Lower lobe of right lung (tissue), 2 donors: ENCODE measurements at places on chromosomes 2 and 18.

DNA sequence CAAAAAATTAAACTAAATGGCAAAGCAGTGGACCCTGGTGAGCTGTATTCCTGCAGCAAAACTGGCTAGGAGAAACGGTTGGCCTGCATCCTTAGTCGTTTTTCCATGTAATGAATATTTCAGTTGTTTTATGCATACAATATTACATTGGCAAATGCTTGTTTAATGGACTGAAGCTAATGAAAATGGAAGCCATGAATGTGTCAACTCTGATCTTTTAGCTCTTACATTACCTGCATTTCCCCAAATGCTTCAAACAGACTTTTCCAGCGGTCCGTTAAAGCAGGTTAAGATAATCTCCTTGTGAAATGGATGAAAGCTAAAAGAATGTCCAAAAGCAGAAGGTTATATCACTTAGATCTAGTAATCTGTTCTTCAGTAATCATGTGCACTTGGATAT, 686.3 kb upstream of the SETBP1 start:
- DNase-seq: no peak

DNA sequence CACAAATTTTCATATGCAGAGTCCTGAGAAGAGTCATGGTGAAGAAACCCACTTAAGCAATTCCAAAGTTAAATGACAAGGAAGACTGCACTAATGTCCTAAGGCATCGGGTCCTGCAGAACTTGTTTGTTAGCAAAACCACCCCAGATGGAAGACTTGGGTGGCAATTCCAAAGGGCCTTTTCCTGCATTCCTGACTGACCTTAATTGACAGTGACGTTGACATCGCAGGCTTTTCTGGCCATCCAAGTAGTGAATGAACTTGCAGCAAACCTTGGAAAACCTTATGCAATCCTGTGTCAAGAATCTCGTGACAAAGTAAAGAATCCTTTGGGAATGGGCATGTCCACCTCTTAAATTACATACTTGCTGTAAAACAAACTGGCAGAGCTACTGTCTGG, 112.5 kb upstream of the SH3BP4 start:
- no peak for DNase-seq

DNA sequence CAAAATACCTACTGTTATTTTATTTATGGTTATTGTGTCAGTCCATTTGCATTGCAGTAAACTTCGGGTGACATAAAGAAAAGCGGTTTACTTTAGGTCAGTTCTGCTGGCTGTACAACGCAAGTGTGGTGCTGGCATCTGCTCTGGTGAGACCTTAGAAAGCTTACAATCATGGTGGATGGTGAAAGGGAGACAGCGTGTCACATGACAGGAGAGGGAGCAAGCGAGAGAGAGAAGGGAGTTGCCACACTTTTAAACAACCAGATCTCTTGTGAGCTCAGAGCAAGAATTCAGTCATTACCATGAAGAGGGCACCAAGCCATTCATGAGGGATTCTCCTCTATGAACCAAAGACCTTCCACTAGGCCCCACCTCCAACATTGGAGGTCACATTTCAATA, 2.0 kb upstream of the FAM171B start:
- DNase-seq: no peak

- no peak for DNase-seq
Observed at GRCh38 chr18:45085916-45086624, 405.4 kb downstream of the SETBP1 start.

GRCh38 chr2:160984426-160985077, 175.7 kb upstream of the TANK start:
- DNase-seq: no peak

GRCh38 chr18:8142932-8143331, 466.3 kb upstream of the RAB12 start:
- no peak for DNase-seq

DNA sequence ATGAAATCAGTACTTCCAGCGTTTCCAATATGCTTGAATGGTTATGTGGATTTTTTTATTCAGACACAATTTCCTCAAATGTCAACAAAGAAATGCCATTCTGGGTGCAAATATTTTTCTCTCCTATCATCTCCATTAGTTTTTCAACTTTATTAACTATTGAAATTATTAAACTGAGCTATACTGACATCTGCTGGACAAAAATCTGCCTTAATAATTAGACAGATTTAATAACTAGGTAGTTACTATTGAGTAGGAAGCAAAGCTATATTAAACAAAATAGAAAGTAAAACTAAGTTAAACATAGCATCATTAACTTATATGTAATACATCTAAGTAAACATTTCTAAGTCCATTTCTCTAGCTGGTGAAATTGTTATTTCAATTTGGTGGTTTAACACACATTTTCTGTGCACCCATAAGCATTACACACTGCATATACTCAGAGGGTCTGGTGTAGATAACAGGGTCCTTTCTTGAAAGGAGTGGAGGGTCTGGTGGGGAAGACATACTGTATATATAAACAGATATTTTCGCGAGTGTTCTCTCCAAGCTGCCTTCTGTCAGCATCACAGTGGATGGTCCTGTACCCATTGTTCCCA, 77.0 kb downstream of the LANCL1 start:
- no peak for DNase-seq

- DNase-seq: no peak
Observed at GRCh38 chr2:12326449-12327190, 390.1 kb upstream of the TRIB2 start.

DNA sequence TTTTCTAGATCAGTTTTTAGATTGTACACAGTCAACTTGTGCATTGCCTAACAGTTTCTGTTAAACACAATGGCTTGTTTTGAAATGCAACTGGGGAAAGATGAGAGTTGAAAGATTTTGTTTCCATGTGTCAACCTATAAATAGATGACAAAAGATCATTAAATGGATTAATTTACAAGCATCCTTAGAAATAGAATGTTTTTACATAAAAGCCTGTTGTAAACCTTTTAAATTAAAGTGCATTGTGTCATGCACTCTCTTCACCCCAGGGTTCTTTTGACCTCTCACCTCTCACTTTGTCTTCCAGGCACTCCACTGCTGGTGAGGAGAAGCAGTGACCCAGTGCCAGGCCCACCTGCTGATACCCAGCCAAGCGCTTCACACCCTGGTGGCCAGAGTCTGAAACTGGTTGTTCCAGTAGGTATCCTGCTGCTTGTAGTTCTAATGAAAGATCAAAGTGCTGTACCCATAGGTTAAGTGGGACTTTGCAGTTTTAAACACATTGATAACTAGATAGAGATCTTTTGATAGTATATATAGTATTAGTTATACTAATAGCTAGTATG, 502.1 kb downstream of the PARD3B start:
- DNase-seq: no peak

- no peak for DNase-seq
Observed at GRCh38 chr2:114010001-114010400, 120.1 kb downstream of the ACTR3 start.

- no peak for DNase-seq
Observed at GRCh38 chr2:112540906-112541305, 1.4 kb upstream of the POLR1B start.

- DNase-seq: no peak
Observed at GRCh38 chr2:165431014-165431413, 38.5 kb upstream of the CSRNP3 start.

GRCh38 chr18:52936931-52937330, 596.9 kb downstream of the DCC start:
- DNase-seq: no peak

- no peak for DNase-seq
Observed at GRCh38 chr2:132615329-132616085, 54.5 kb downstream of the LYPD1 start.

DNA sequence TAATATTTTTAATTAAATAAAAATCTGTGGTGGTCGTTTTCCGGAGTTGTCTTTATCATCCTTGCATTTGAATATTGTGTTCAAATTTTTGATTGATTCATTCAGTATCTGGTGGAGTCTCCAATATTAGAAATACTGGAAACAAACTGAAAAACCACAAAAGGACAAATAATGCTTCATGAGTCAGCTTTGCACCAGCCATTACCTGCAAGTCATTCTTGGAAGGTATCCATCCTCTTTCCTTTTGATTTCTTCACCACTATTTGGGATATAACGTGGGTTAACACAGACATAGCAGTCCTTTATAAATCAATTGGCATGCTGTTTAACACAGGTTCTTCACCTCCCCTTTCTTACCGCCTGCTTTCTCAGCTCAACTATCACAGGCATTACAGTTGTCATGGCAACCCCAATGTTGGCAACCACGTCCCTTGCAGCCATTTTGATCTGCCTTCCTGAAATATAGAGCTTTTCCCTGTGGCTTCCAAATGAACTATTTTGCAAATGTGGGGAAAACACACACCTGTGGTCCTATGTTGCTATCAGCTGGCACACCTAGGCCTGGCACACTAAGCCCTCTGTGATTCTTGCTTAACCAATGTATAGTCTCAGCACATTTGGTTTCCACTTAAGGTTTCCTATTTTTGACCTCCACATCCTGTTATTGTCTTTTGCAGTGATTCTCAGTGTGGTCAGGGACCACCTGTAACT, 6.5 kb downstream of the CTLA4 start:
- no peak for DNase-seq

DNA sequence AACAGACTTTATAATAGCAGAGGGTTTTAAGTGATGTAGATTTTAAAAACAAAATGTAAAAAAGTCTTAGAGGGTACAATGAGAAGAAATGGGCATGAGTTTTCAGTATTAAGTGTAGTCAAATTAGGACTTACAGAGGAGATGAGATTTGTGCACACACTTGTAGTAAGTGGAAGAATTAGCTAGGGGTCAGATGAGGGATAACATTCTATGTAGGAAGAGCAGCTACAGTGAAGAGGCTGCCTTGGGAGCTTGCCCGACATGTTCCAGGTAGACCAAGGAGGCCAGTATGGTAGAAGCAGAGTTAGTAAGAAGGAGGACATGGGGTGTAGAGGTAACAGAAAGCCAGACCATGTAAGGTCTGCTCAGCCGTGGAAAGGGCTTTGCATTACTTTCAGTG, 189.2 kb upstream of the DSEL start:
- DNase-seq: no peak

DNA sequence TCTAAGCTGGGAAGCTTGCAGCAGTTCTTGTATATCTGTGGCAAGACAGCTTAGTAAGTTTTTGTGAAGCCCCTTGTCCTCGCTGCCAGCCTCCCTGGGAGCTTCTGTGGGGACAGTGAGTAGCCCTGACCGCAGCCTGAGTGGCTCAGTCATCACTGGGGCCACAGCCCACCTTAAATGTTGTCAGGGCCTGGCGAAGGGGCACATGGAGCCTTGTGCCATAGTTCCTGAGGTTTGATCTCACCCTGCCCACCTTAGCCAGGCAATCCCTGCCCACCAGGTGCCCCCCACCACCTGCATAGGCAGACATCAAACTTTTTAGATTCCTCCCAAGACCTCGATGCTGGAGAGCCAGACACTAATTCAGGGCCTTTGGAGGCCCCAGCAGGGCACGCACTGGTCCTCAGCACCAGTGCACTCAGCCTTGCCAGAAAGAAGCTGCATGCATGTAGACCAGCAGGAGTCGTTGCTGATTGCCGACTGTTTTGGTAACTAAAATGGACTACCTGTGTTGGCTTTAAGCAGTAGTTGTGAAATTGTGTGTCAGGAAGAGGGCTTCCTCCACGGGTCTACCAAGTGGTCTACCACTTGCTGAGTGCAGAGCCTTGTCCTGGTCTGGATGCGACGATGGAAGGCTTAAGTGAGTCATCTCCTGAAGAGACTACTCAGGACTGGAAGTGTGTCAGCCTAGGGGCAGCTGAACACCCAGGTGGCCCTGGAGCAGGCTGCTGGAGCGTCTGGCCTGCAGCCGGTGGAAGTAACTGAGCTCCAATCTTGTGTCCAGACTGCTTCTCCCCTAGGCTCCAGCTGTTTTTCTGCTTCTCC, 233.1 kb downstream of the SEPTIN10 start:
- DNase-seq: no peak

DNA sequence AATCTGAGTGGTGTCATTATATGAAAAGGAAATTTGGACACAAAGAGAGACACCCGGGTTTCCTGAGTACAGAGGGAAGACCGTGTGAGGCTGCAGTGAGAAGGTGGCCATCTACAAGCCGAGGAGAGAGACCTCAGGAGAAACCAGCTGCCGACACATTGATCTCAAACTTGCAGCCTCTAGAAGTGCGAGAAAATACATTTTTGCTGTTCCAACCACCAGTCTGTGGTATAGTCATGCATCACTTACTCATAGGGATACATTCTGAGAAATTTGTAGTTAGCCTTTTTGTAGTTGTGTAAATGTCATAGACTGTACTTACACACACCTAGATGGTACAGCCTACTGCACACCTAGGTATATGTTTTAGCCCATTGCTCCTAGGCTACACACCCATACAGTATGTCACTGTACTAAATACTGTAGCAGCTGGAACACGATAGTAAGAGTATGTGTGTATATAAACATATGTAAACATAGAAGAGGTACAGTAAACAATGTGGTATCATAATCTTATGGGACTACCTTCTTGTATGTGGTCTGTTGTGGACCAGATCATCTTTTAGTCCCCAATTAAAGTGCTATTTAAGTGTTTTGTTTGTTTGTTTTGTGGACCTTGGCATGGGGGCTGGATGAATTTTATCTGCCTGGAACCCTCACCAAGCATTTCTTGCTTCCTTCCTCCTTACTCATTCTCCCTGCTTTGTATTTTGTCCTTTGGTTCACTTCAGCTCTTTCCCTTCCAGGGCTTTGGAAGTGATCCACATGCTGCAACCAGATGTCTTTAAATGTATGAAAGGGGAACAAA, 38.3 kb upstream of the SESTD1 start:
- DNase-seq: no peak

- DNase-seq: no peak
Observed at GRCh38 chr2:221289389-221289788, 282.7 kb downstream of the EPHA4 start.

DNA sequence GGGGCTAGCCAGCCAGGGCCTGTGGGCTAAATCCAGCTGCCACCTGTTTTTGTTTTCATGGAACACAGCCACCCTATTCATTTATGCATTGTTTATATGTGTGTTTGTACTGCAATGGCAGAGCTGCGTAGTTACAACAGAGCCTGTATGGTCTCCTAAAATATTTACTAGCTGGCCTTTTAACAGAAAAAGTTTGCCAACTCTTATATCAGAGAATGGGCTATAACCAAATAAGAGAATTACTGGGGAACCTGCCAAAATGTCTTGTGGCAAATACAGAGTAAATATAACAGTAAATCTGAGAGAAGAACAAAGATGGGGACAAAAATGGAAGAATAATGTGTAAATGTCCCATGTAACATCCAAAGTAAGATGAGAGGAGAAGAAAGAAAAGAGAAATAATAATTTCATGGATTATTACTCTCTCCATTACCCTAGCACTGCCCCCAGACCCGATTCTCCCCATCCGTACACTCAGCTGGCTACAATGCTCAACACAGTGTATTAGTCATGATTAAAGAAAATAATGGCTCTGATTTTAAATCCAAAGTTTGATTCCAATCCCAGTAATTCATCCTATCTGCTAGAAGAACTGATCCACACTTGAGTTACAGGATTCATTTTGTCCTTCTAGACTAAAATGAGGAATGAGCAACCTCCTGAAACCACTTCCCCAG, 249.3 kb downstream of the LRATD1 start:
- DNase-seq: no peak

DNA sequence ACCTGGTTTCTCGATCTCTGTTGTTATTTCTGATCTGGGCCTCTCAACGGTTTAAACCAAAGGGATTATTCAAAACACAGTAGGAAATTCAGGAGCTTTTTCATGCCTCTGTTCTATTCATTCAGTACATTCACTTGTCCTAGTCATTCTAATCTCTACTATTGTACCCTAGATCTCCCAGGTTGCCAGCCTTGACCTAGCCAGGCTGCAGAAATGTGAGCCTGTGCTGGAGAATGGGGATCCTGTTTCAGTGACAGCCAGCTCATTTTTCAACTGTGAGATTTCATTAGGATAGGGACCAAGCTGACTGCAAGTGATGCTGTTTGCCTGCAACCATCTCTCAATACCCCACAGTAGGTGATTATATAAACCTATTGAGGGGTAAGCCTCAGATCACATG, 186.2 kb downstream of the CMPK2 start:
- no peak for DNase-seq

GRCh38 chr2:143615562-143615961, 486.3 kb downstream of the ARHGAP15 start:
- DNase-seq: no peak
